ENCODE measurements at places on chromosomes 12 and 14. TPM values are rescaled to one million over a fixed set of nuclear protein-coding genes. Genes with fewer than 3 reads are reported as not detected.
A peak's percentile ranks its signal among the peaks of the same experiment; 100 is the strongest.

- DNase-seq, result peak; percentile 73
Observed at GRCh38 chr14:23327947-23328744, 6.9 kb downstream of the PABPN1 start.

DNA sequence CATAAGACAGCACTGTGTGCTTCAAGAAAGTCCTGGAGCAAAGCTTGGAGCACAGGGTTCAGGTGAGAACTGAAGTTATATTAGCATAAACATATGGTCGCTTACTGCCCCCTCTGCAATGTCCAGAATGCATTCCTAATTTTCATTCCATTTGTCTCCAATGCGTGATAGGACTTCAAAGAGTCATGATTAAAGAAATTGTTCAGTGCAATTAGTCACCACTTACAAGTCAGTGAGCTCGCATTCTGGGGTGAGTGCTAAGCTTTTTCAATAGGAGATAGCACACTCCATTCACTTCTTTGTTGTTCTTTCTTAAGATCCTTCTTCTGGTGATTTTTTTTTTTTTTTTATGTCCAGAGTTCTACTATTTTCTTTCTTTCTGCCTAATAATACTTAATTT lies 398.4 kb downstream of the SYT1 start:
- DNase-seq, result no peak

DNA sequence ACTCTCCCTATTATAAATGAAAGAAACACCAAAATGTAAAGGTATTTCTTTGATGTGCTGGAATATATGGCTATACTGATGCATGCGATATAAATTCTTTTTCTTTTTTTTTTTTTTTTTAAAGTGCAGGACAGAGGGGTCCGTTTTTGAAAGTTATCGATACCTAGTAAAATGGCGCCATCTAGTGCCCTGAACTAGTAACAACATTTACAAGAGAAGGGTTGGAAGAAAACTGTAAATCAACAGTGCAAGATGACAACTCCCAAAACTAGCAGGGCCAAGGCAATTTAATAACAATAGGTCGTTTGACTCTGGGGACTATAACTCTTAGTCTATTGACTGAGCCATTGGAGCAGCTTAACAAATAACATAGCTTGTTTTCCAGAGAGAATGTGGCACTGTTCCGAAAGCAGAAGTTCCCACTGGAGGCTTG lies 137.7 kb downstream of the SPTSSA start:
- DNase-seq, result no peak

GRCh38 chr12:49675137-49675536 lies 32.1 kb downstream of the FMNL3 start:
- DNase-seq, result no peak

DNA sequence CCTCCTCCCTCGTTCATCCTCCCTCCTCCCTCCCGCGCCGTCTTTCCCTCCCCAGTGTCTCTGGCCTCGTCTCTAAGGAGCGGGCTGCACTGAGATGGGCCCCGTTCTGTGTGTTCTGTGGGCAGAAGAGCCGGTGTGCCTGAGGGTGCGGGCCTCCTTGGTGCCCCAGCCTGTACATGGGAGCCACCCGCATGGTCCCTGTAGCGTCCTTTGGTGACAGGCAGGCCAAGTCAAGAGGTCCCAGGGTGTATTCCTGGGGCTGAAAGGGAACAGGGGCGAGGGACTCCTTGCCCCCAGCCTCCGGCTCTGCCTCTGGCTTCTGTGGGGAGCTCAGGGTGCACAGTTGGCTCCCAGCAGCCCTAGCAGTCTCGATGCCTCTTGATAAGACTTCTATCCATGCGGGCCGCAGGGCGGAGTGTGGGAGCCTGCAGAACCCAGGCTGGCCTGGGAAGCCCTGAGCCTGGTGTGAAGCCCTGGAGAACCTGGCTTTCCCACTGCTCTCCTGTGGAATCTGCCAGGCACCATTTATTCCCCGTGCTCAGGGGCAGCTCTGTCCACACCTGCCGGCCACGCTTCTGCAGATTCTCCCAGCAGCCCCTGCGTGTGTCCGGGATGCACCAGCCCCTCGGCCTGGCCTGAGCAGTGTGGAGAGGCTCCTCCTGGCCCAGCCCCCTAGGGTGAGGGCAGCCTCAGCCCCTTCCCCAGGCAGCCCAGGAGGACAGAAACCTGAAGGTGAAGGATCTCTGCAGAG lies 181.3 kb downstream of the KIF26A start:
- DNase-seq, result no peak

DBX2 gene
- polyA plus RNA-seq, result 0.07 TPM

DLGAP5 gene
- polyA plus RNA-seq, result 0.22 TPM

AKAP6 gene
- polyA plus RNA-seq, result 14.0 TPM

BATF gene
- polyA plus RNA-seq, result 1.7 TPM
